ENCODE measurements at places on chromosomes 16 and 17.

DNA sequence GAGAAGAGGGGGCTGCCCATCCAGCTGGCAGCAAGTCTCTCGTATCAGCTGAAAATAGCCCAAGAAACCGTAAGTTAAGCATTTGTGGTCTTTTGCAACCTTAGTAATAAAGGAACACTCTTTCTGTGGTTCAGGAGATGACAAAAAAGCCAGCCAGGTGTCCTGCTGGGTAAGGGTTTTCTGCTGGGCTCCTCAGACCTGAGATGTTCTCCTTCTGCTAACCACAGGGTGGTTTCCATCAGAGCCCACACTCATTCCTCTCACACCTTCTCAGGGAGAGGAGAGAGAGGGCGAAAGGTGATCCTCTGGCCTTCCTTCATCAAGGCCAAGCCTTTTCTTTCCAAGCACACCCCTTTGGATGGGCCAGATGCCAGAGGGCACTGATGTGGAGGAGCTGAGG lies 70.7 kb downstream of the TEX14 start:
- DNase-seq: no peak

- no peak for DNase-seq
These were observed 67.1 kb downstream of the RMI2 start for GRCh38 chr16:11412175-11412904.

DNA sequence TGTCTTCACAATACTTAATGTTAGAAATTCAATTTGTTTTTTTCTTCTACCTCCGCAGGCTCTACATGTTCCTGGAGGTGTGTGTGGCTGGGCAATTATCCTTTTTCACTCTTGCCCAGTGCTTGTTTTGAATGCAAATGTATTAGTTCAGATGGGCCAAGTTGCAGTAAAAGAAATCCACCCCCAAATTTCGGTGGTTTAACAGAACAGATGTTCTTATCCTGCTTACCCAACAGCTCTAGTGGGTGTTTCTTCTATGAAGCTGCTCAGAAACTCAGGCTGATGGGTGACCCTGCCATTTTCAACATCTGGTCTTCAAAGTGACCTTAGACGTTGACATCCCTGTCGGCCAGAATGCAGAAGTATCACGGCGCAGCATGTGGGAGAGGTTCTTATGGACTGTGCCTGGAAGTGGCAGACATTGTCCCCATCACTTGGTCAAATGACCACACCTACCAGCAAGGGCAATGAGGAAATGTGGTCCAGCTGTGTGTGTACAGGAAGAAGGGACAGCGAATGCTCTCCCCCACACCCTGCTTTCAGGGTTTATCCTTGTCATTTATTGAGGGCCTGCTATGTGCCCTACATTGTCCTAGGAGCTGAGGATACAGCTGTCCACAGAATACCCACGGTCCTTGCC lies 157.3 kb downstream of the CDH13 start:
- no peak for DNase-seq

DNA sequence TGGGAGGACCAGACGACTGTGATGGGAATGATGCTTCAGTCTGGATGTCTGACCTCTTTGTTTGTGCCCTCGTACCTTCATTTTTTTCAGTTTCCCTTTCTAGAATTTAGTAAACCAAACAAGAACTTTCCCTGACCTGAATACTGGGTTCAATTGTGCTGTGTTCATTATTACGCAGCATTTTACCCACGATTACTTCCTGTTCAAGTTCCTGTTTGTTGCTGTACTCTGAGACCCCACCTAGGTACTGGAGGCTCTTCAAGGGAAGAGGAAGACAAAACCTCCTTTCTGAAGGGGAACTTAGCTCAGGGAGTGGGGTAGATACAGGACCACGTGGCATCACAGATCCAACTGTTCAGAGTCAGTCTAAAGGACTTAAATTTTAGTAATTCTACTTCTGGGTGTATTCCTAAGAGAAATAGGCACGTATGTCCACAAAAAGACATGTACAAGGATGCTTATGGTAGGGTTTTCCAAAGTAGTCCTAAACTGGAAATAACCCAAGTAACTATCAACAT lies 9.2 kb upstream of the PRKCB start:
- no peak for DNase-seq

DNA sequence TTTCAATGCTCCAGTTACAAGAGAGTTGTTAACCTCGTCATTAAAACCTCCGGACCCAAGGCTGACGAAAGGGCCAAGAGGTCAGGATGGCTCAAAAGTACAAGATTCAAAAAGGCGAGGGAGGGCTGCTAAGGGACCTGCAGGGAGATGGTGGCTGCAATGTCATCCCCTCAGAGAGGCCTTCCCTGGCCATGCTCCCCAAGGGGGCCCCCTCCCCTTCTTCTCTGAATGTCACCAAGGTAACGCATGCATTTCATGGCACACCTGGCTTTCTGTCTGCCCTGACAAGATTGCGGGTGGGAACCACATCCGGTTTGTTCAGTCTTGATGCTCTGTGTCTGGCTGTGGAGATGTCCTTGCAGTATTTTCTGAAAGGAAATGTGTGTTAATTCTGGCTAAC lies 89.9 kb downstream of the C16orf78 start:
- peak; percentile 59 for DNase-seq

DNA sequence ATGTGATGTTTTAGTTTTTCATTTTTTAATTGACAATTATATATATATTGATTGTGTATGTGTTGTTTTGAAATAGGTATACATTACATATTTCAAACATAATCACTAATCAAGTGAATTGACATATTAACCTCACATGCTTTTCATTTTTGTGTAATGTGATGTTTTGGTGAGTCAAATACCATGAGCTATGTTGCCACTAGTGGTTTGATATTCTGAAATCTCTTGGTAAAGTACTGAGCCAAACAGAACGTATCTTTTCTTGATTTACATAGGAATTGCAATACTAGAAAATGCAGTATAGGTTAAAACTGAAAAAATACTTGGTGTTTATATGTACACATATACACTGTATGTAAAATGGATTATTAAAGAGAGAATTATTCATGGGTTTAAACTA lies 65.2 kb upstream of the SIAH1 start:
- no peak for DNase-seq

- DNase-seq: no peak
These were observed 10.1 kb upstream of the CCL17 start for GRCh38 chr16:57394444-57394843.

DNA sequence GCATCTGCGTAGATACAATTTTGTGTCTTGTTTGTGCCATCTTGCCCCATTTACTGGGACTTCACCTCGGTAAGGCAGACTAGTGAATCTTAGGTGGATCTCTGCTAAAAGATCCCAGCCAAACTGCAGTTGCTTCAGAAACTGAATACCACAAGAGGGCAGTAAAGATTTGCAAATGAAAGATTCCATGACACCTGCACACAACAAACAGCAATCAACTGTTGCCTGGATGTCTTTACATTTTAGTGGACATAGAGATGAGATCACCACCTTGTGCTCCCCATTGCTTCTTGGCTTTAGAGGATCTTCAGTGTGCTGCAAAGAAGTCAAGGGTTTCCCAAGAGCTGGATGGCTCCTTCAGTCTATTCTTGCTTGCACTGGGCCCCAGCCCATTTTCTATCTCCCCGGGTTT lies 119.2 kb upstream of the CACNG5 start:
- peak; percentile 91 for DNase-seq

- no peak for DNase-seq
These were observed 1.4 kb downstream of the GSE1 start for GRCh38 chr16:85614338-85615013.

GRCh38 chr17:4530799-4531730 lies 24.1 kb downstream of the MYBBP1A start:
- DNase-seq: no peak

DNA sequence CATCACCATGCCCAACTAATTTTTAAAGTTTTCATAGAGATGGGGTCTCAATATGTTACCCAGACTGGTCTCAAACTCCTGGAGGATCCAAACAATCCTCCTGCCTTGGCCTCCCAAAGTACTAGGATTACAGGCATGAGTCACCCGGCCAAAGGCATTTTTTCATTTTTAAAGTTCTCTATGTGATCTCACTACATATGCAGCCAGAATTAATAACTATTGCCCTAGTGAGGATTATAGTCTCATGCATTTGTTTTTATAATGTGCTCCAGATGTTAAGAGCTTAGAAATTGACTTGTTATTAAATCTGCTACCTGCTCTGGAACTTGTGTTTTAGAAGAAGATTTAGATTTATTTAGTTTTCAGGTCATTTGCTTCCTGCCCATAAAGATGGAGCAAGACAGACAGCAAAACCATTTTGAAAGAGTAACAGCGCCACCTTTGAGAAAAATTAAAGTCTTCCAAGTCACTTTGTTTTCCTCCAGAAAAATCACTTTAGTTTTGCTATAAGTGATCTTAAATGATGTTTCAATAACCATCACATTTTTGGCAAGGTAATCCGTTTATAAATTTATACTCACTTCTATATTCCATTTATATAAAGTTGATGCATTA lies 79.5 kb downstream of the CA4 start:
- no peak for DNase-seq

DNA sequence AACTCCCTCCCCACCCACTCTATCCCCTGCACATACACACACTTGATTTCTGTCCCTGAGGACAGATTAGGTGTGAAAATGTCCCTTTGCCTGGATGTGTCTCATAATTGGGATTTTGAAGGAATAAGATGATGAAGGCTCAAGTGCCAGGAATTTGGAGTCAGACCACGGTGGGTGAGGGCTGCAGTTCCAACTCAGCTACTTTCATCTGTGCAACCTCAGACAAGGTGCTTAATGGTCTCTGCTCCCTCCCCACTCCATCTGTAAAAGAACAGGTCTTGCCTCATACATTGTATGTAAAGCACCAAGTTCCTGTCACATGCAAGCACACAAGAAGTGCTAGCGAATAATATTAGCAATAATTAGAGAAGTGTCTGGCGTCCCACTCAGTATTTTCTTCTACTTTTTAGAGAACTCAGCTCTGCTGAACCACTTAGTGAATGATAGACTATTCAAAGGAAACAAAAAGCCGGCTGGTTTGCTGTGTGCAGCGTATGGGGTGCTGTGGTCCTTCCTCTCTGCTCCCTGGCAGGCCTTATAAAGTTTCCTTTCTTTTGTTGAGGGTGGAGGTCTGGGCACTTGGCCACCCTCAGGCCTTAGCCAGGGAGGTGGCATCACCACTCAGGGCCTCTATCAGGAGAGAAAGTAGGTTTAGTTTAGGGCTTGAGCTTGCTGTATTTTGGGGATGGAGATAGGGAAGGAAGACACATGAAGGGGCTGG lies 6.4 kb downstream of the TBX4 start:
- DNase-seq: no peak

DNA sequence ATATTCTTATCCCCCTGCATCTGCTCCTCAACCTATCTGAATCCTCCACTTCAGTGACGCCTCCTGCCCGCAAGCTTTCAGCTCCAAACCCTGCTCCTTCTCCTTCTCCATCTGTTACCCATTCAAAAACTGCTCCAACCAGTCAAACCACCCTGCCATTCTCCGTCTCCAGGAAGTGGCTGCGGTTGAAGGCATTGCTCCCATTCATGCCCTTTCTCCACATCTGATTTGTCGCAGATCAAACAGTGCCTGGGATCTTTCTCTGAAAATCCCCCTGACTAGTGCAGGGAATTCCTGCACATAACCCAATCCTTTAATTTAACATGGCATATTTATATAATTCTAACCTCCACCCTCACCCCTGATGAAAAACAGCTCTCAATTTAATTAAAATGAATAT lies 56.3 kb downstream of the SLFN5 start:
- no peak for DNase-seq

DNA sequence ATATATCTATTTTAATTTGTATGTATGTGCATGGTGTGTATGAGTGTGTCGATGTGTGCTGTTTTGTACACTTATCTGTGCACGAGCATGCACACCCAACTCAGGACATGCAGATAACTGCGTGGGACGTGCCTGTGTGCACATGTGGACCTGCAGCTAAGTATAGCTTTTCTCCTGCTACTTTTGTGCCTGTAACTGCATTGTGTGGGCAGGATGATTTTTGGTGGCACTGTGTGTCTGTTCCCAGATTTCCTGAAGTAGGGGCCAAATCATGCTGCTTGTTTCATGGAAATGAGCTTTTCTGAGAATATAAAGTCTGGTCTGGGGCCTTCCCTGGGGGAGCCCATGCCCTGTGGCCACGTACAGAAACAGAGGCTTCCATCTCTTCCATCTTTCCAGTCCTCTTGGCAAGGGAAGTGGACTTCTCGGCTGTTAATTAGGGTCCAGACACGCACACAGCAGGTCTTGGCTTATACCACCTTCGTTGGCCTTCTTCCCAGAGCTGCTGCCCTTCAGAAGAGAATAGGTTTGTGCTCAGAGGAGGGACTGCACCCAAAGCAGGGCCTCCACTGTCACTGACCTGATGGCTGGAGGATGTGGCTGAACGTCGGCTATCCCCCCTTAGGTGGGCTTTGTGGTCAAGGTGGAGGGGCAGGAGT lies 30.2 kb downstream of the SPNS3 start:
- no peak for DNase-seq

GRCh38 chr16:29738514-29738913 lies 7.3 kb downstream of the C16orf54 start:
- no peak for DNase-seq

DNA sequence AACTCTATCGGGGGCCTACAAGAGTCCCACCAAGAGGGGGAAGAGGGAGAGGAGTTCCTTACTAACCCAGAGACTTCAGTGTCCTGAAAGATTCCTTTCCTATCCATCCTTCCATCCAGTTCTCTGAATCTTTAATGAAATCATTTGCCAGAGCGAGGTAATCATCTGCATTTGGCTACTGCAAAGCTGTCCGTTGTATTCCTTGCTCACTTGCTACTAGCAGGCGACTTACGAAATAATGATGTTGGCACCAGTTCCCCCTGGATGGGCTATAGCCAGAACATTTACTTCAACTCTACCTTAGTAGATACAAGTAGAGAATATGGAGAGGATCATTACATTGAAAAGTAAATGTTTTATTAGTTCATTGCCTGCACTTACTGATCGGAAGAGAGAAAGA lies 70.0 kb downstream of the CDK12 start:
- no peak for DNase-seq

GRCh38 chr16:5510819-5511370 lies 413.3 kb upstream of the EEF2KMT start:
- DNase-seq: peak; percentile 39

- peak; percentile 82 for DNase-seq
These were observed 255.1 kb downstream of the MAP2K6 start for GRCh38 chr17:69669441-69670178.

DNA sequence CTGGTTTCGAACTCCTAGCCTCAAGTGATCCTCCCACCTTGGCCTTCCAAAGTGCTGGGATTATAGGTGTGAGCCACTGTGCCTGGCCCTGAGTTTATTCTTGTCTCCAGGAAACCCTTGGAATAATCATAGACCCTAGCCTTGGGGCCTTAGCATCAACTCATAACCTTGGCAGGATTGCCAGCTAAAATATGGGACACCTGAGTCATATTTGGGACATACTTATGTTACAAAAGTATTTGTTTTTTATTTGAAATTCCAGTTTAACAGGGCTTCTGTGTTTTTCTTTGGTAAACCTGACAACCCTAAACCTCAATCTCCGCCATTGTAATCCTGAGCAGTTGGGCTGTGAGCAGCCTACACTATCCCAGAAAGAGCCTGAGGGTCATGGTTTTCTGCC lies 28.6 kb upstream of the TNS4 start:
- DNase-seq: no peak

DNA sequence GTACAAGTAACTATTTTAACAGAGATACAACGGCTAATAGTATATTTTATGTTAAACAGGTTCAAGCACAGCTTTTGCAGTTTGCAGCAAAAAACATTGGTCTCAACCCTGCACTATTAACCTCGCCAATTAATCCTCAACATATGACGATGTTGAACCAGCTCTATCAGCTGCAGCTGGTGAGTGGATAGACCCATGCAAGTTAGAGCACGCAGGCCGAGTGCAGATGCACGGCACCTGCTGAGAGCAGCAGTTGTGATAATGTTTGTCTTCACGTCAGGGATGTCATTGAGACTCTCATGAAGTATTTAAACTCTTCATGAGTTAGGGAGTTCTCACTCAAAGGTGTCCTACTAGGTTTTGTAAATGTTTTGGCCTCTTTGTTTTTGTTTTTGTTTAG lies 45.6 kb downstream of the TMC6 start:
- peak; percentile 78 for DNase-seq

Measured in tongue (tissue), 3 donors.